Fibroblast of pulmonary artery (primary cell): ENCODE measurements at places on chromosomes 13 and 19.
A peak's percentile ranks its signal among the peaks of the same experiment; 100 is the strongest.

- no peak for DNase-seq
Observed at GRCh38 chr13:29510651-29511084, 84.8 kb downstream of the SLC7A1 start.

- DNase-seq = no peak
Observed at GRCh38 chr19:44903216-44903601, 2.4 kb upstream of the APOE start.

DNA sequence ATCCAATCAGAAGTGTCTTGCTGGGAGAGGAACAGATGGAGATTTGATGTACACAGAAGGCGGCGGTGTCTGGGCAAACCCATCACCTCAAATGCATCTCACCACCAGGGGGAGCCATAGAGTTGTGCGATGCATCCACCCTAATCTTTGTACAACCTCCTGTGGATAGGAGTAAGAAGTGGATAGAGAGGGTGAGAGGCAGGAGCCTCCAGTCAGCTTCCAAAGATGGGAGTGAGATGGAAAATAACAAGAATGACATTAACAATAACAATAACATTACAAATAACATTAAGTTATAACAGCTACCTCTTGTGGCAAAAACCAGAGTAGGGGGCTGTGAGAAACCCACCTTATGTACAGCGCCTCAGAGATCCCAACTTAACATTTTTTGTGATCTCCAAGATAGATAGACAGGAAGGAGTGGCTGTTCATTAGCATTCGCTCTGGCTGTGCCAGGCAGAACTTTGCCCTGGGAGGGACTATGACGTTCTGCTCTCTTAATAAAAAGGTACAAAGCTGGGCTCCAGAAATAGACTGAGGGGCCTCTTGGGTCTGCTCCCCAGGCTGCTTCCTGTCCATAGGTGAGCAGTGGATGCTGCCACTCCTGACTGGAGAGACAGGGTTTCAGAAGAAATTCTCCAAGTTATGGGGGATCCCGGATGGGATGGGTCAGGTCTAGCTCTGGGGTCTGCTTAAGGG, 5.2 kb upstream of the CEACAM18 start:
- peak; percentile 80 for DNase-seq

DNA sequence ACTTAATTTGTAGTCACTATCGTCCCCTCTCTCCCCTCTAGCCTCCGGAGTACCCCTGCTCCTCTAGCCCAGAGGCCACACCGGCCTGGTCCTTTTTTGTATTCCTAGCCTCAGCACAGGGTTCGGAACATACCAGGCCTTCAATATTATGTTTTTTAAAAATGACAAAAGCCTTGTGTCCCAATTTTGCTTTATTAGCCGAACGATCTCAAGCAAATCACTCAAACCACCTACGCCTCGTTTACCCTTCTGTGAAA, 463 bp upstream of the POMP start:
- no peak for DNase-seq

DNA sequence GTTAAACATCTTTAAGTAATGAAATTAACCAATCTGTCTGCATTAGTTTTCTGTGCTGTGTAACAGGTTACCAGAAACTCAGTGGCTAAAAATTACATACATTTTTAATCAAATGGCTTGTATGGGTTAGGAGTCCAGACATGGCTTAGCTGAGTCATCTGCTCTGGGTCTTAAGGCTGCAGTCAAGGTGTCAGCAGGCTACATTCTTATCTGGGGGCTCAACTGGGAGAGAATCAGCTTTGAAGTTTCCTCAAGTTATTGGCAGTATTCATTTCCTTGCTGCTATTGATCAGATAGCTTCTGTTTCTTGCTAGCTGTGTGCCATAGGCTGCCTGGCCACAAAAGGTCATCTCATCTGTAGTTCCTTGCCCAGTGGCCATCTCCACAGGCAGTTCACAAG, 1163.0 kb downstream of the DIAPH3 start:
- no peak for DNase-seq

DNA sequence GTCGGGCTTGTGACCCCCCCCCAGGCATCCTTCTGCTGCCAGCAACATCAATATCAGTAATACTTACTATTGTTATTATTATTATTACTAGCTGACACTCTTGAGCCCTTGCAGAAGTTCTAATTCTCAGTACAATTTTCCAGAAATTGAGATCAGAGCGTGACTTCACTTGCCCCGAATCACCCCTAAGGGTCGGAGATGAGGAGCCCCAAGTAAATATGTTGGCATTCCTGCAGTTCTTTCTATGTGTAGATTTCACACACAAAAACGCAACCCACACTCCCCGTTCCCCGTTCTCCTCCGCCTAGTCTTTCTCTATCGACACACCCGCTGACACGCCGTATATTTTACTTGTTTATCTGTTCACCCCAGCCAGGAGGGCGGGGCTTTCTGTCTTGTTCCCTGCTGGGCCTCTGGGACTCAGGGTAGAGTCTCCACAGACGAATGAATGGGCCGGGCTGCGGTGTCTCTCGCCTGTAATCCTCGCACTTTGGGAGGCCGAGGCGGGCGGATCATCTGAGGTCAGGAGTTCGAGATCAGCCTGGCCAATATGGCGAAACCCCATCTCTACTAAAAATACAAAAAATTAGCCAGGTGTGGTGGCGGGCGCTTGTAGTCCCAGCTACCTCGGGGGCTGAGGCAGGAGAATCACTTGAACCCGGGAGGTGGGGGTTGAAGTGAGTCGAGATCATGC, 14.7 kb downstream of the TLE5 start:
- peak; percentile 71 for DNase-seq

DNA sequence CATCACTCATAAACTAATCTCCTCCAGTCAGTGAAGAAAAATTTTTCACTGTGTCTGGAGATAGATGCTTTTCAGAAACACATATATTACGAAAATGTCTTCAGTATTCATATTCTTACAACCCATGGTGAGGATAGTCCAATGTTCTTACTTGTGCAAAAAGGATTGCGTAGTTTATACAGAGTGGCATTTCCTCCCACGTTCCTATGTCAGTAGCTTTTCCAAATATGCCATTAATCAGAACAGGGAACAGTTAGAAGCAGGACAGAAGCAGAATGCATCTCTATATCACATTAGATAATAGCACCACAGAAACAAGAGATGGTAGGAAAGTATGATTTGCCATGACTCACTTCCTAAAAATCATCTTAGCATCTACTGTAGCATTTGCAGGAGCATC, 282.9 kb downstream of the SLITRK5 start:
- DNase-seq = peak; percentile 60

DNA sequence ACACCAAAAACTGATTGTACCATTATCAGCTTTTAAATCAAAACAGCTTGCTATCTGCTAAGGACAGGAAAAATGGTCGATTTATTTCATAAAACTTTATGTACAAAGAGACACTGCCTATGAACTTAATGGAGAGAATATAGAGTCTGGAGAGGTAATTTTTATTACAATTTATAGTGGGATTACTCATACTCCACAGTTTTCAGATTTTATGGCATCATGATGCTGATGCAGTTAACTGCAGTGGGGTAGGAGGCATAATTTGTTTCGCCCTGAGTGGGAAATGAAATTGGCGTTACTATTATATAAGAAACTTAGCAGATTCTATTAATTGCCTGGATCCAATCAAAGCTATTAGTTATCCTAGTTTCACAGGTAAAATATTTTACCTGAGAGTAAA, 301.4 kb downstream of the KLF12 start:
- DNase-seq = no peak
